ENCODE measurements at places on chromosomes 7 and 10.

DNA sequence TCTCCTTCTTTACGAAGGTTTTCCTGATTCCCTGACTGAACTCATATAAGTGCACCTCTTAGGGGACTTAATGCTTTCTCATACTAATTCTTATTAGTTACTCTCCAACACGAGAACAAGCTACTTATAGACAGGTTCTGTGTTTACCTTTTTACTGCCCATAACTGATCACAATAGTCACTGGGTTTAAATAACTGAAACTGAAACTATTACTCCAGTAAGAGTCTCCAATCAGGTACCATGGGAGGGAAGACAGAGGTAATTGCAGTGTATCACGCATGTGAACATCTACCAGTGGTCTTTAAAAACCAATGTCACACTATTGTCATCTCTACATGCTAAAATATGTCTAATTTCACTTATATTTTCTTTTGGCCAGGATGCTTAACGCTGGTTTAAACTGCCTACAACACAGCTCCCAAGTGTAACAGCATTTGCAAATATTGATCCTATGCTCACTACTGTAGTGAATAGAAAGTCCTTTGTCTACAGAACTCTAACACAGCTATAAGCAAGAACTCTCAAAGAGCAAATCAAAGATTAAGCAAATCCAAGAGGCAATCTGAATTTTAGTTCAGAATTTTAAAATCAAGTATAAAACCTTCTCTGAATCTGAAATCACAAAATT, 3.6 kb downstream of the GDI2 start:
- no peak for DNase-seq

DNA sequence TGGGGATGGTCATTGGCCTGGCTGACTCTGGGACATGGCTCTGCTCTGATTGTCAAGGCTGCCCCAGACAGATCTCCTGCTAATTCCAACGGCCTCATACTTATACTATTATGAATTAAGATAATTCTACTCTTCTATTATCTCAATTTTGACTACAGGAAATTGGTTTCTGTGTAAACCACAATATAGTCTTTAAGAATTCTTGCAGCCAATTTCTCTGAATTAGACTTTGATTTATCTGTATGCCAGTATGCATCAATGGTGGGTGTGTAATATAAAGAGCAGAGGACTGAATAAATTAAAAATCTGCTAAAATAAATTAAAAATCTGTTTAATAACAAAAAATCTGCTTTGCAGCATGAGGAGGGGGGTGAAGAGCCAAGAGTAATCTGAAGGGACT, 27.0 kb downstream of the HIBADH start:
- no peak for DNase-seq

DNA sequence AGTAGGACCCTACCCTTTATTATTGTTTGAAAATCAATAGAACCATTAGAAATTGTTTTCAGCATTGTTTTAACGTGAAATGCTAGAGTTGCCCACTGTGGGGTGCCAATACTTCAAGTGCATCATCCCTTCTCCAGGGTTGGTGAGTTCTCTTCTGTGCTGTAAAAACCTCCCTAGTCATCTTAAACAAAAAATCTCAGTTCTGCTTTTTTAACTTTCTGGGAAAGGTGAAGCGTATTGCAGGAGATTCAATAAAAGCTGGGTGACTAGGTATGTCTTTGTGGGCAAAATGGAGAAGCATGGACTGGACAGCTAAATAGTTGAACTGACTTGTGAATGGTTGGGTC, 699.1 kb downstream of the SUGCT start:
- no peak for DNase-seq

- DNase-seq: no peak
Observed at GRCh38 chr7:26863518-26864308, 677 bp downstream of the SKAP2 start.

GRCh38 chr7:116165717-116166116, 44.6 kb upstream of the TES start:
- DNase-seq: no peak

Measured in activated naive CD4-positive, alpha-beta T cell treated with Interleukin-2 at 50 U/mL for 16 hours (primary cell).